ENCODE measurements at places on chromosomes 12 and 14.
A peak's percentile ranks its signal among the peaks of the same experiment; 100 is the strongest.

DNA sequence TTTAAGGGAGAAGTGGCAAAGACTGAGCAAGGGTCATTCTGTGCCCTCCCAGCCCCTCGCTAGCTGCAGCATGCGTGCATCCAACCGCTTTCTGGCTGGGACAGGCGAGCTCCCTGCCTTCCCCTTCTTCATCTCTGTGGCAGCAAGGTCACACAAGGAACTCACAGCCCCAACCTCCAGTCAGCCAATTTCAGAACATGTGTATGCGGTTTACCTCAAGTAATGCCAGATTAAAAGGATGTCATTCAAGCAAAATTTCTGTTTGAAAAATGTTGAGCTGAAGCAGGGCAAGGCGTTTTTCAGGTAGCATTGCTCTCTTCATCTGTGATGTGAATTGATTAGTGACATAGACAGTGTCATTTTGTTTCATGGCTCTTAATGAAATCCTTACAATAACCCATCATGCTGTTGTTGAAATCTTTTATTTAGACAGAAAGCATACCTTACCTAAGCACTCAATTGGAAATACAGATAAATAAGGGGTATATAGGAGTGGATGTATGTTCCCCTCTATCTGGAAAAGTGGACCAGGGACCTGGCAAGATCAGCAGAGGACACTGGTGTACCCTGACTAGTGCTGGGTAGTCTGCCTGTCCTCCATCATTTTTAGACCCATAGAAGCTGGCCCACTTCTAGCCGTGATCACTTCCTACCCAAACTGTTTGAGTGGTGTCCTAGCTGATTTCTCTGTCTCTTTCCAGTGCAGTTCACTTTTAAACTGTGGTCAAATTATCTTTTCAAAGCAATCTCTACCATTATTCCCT is 82.8 kb upstream of the NEDD1 start:
- DNase-seq: no peak

DNA sequence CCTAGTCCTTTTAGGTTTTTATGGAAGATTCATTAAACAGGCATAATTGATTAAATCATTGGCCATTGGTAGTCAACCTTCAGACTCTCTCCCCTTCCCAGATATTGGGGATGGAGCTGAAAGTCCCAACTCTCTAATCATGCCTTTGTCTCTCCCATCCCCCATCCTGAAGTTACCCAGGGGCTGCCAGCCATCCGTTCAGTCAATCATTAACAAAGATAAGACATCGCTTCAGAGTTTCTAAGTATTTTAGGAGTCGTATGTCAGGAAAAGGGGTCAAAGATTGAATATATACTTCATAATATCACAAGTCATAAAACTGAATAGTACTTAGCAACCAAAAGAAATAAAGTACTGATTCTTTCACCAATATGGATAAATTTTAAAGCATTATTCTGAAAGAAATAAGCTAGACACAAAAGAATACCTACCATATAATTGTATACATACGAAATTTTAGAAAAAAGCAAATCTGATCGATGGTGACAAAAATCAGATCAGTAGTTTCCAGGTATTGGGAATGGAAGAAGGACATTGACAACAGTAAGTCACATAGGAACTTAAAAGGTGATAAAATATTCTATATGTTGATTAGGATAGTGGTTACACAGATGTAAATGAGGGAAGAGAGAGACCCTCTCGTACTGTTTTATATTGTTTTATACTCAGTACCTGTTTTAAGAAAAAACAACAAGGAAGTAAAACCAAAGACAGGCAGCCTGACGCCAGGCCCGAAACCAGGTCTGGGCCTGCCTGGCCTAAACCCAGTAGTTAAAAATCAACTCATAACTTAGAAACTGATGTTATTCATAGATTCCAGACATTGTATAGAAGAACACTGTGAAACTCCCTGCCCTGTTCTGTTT is 414.4 kb downstream of the DAD1 start:
- no peak for DNase-seq

GRCh38 chr12:112422531-112422930 is 3.8 kb downstream of the PTPN11 start:
- DNase-seq: no peak

DNA sequence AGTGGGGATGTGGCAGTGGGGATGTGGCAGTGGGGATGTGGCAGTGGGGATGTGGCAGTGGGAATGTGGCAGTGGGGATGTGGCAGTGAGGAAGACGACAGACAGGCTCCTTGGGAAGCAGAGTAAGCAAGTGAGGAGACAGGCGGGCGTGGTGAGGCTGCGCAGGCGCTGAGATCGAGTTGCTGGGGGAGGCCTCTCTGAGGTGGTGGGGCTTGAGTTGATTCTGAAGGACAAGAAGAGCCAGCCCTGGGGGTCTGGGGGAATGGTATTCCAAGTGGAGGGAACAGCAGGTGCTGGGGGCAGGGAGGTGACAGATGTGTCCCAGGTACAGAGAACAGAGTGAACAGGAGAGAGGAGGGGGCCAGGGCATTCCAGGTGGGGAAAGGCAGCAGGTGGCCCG is 33.8 kb upstream of the TSPAN9 start:
- no peak for DNase-seq

DNA sequence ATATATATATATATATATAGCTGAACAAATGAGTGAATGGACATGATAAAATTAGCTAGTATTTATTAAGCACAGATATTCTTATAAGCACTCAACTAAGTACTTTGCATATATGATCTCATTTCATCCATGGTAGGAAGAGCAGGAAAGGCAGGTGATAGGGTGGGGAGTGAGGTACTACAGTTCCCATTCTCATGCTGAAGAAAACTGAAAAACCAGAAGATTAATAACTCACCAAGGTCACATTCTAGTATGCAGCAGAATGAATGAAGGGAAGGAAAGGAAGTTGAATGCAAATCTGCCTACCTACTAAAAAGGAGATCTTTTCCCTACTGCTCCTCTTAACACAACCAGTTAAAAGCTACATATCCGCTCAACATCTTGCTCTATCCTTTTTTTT is 298.1 kb upstream of the TMPO start:
- no peak for DNase-seq

GRCh38 chr12:69998011-69998410 is 173.0 kb downstream of the MYRFL start:
- DNase-seq: no peak

- DNase-seq: no peak
These were observed 197.0 kb upstream of the AMIGO2 start for GRCh38 chr12:47276621-47277309.

GRCh38 chr12:45130881-45131281 is 80.0 kb upstream of the DBX2 start:
- no peak for DNase-seq

- no peak for DNase-seq
These were observed 11.7 kb downstream of the TNFRSF1A start for GRCh38 chr12:6330192-6330591.

- no peak for DNase-seq
These were observed 147.1 kb downstream of the SLC15A5 start for GRCh38 chr12:16130343-16130742.

DNA sequence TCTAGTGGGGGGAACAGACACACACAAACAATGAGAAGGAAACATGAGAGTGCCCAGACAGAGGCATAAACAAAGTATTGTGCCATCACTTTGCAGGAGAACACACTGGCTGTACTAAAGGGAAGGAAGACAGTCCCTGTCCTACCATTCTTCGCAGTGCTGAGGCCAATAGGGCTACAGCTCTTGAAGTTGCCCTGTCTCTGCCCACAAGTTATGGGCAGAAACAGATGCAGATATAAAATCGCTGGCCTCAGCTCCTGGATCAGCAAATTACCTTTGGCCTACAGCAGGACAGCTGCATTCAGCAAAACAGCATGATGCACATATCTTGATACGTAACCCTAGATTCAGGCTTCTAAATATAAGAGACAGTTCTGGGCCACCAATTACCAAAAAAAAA is 23.0 kb upstream of the PRKAB1 start:
- no peak for DNase-seq

DNA sequence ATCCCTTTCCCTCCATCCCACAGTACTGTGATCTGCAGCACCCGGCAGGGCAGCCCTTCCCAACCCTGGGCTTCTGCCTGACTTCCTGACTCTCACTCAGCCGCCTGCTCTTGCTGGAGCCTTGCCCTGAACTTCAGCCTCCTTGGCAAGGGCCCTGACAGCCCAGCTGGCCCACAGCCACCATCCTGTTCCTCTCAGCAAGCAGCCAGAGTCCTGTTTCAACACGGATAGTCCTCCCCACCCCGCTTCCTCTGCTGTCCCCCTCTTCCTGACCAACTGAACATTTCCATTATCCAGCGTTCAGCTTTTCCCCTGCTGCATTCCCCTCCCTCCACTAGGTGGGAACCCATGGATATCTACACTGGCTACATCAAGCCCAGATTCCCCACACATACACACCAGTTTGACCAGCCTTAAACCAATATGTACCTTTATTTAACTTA is 74.0 kb upstream of the MDM1 start:
- DNase-seq: no peak

DNA sequence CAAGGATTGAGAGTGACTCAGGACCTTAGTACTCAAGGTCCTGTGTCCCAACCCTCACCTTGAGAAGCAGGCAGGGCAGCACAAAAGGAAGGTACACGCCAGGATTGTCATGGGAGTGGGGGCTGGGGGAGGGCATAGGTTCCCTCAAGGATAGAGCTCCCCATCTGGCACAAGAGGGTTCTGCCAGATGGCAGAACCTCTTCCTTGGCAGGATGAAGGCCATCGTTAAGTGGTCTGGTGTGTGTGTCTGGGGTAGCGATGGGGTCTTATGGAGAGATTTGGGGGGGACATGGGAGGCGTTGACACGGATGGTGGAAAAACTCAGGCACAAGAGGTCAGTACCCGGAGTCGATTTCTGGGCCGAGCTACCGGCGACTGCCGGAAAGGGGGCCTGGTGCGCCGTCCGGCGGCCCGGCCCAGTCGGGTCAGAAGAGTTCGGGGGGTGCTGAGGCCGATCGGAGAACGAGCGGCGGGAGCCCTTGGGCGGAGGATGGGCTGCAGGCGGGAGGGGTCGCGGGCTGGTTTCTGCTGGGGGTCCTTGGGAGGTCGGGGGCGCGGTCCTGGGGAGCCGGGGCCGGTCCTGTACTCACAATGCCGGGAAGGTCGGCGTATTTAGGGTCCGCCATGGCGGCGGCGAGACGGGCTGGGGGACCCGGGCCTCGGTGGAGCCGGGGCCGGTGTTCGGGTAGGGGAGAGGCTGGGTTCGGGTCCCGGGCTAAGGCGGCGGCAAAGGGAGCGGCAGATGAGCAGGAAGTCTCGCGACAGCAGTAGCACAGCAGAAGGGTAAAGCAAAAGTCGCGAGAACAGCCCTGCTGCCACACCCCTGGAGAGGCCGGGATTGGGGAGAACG is at the start of gene DCTN2:
TSS of gene DCTN2 (minus strand) at position 755 of the 850 bp plus-strand sequence. CDS start at position 626, 129 bp downstream.
- DNase-seq: peak; percentile 81

DNA sequence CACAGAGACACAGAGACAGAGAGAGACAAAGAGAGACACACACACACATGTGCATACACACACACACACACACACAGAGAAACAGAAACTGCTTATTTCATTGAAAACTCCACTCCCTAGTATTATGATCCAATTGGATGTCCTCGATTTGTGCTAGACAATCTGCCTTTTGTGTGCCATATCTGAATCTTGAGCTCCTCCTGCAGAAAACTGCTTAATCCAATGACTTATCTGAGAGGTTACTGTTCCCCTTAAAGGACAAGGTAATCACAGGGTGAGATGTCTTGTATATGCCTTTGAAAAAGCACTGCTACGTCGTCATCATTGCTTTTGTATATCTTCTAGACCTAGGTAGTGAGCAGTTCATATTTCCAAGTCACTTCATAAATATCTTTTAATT is 371.5 kb downstream of the LRIG3 start:
- DNase-seq: no peak

- DNase-seq: no peak
These were observed 1036.1 kb downstream of the TMEM121 start for GRCh38 chr14:106562451-106562850.

DNA sequence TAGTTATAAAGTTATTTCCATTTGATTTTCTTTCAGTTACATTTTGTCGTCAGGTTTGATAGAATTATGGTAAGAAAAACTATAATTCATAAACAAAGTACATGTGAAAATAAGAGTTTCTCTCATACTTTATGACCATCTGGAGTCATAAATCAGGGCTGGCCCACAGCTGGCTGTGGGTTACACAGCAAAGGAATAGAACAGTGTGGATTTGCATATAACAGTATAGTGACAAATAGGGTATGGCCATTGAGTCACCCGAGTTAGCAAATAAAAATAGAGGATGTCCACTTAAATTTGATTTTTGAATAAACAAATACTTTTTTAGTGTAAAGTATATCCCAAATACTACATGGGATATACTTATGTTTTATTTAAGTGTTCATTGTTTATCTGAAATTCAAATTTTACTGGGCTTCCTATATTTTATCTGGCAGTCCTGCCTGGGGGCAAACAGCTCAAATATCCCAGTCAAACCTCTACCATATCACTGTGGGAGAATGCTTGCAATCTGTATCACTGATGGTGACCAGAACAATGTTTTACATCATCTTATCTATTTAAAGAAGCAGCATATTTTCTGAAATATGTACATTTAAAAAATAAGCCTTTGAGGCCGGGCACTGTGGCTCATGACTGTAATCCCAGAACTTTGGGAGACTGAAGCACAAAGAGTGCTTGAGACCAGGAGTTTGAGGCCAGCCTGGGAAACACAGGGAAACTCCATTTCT is 65.5 kb downstream of the KSR2 start:
- no peak for DNase-seq

- DNase-seq: no peak
These were observed 37.0 kb upstream of the HECTD1 start for GRCh38 chr14:31244626-31245025.

DNA sequence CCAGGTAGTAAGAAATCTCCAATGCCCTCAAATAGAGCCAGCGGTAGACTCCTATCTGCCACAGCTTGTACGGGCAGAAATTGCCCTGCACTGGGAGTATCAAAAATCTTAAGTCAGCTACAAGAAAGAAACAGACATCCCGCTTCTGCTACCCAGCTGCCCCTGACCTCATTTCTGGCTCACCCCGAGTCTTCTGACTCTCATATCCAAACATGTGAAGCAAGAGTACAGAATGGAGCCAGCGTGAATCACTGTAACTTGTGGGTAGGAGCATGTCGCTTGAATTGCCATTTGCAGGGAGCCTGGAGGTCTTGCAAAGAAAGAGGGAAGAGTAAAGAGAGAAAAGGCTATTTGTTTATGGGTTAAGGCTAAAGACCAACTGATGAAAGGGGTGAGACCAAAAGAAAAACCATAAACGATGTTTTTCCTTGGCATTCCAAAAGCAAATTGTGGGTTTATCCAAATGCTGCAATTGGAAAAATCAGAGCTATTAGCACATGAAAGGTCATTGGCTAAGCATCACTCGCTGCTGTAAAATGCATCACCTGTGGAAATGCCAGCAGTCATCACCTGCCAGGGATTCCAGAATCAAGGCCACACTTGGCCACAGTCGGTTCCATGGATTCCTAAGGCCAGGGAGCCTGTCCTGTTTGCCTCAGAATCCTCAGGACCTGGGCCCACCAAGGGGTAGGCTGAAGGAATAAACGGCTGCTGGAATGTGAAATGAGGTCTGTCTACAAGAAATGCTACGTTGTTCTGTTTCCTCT is 86.6 kb downstream of the FOXN3 start:
- DNase-seq: no peak

- DNase-seq: no peak
These were observed 72.0 kb downstream of the ALX1 start for GRCh38 chr12:85352016-85352415.
